NCI-H1105 (cell line): ENCODE measurements at places on chromosomes 13 and 19.

GRCh38 chr19:38850976-38851621 is 1.3 kb upstream of the HNRNPL start:
- DNase-seq: no peak

DNA sequence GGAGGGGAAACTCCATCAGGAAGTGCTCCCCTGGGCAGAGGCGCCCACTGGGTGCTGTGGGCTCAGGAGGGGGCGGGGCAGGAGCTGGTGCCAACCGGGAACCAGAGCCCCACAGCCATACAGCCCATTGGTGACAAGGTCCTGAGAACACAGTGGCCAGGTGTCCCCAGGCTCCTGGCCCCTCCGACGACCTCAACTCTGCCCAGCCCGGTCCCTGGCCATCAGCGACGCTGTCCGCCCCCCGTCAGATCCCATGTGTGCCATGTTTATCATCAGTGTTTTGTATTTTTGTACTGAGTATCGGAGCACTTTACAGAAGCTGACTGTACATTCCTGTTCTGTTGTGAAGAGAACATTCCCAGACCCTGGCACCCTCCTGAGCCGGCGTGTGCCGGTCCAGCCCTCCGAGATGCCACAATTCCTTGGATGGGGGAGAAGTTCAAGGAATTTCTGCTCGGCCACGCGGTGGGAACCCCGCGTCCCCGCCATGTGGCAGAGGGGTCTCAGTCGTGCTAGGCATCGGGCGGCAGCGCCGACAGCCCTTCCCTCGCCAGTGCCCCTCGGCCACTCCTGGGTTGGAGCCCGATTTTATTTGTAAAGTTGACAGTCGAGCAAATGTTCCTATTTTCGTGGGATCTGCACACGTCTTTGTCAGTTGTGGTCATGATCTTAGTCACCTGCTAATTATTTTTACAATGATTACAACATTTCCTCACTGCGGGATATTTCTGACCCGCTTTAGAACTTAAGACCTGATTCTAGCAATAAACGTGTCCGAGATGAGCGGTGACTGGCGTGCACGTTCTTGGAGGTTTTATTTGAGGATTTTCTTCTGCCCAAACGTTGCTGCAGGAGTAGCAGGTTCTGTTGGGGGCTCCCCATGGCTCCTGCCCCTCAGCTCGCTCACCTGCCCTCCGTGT is 16.9 kb downstream of the PEX11G start:
- no peak for DNase-seq

DNA sequence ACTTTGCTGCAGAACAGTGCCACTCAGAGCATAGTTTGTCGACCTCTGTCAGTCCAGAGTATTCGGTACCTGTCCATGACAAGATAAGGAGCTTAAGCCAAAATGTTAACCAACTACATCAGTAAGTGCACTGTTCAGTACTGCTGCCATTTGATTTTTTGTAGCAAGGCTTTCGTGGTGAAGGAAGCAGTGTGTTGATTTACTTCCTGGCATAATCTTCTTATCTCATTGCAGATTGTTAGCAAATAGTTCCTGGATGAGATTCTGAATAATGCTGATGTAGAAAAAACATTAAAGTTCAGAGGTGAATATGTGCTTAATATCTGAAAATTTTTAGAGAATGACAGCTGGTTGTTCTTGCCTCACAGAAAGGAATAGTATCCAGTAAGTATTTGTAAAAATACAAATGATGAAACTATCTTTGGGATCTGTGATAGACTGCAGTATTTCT is 85.7 kb downstream of the LRRC63 start:
- DNase-seq: no peak

DNA sequence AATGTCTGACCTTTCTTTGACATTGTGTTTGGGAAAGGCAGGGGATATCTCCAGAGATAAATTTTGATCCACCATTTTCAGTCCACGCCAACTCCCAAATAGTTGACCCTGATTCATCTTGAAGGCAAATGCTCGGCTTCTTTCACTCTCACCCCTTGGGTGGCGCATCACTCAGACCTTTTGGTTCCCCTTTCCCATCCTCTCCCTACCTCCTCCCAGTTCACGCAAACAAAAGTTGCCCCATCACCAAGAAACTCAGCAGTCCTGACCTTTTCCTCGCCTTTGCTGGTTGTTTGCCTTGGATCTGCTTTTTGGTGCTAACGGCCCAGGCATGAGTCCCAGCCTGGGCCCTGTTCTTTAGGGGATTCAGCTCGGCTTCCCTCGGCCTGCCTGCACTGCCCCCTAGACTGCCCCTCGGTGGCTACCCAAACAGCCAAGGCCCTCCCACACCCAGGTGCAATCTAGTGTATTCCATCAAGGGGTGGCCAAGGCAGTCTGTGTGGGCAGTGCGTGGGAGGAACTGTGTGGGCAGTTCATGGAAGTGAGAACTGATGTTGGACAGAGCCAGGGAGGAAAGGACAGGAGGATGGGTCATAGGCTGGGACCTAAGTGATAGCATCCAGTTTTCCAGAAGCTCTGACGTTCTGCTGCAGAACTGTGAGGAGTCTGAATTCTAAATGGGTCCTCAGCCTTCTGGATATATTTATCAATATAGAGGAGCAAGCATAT is 255.7 kb downstream of the DLEU7 start:
- no peak for DNase-seq

DNA sequence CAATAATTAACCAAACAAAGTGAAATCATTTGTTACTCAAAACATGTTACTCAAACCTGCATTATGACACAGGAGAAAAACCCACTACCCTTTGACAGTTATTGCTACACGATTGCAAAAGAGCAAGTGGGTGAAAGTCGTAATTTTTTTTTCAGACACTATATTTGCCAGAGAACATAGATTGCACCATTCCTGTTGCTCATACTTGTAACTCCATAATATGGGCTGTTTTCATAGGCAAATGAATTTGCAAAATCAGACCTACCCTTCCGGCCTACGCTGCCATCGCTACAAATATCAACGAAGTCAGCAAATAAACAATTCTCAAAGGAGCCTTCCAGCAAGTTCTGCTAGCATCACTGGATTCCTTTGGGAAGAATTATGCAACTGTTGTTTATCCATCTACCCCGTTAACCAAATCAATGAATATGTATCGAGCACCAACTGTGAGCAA is 396.5 kb downstream of the IRS2 start:
- no peak for DNase-seq

GRCh38 chr19:35613574-35613973 is 1.0 kb downstream of the HAUS5 start:
- DNase-seq: no peak

- DNase-seq: no peak
Observed at GRCh38 chr13:74305876-74306275, 171.7 kb upstream of the KLF12 start.

- DNase-seq: peak; percentile 41
Observed at GRCh38 chr19:19775891-19776205, 42.9 kb upstream of the ZNF14 start.

DNA sequence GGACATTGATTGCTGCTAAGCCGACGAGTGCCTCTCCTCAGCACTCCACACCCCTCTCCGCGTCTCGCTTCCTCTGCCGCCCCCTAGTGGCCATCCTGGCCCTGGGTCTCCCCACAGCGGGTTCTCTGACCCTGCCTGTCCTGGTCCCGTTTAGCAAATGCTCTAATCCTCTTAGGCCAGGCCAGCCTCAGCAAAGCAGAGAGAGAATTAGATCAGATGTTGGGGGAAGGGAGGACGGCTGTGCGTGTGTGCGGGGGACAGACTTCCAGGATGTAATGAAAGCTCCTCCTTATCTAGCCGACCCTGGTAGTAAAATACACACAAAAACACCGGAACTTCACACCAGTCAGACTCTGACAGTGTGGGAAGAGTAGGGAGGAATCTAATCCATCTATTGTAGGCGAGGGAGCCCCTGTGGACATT is 4.5 kb downstream of the TPRX2 start:
- peak; percentile 73 for DNase-seq

- no peak for DNase-seq
Observed at GRCh38 chr19:3809881-3810707, 23.9 kb upstream of the MATK start.

GRCh38 chr19:30161770-30162169 is 210.4 kb upstream of the ZNF536 start:
- DNase-seq: no peak

DNA sequence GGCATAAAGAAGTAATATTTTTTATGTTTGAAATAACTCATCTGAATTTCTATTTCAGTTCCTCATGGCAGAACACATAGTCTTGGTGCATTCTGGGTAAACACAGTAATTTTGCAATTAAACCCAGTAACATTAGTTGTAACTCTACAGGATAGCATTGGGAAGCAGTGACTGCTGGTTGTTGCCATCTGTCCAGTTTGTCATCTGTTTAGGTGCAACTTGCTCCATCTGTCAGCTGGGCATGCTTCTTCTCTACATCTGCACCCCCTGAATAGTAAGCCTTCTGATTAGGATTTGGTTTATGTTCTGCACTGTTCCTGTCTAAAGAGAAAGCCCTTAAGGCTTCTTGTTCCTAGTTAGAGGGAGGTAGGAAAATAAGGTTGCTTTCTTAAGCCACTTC is 63.5 kb upstream of the CSNK1A1L start:
- DNase-seq: no peak

DNA sequence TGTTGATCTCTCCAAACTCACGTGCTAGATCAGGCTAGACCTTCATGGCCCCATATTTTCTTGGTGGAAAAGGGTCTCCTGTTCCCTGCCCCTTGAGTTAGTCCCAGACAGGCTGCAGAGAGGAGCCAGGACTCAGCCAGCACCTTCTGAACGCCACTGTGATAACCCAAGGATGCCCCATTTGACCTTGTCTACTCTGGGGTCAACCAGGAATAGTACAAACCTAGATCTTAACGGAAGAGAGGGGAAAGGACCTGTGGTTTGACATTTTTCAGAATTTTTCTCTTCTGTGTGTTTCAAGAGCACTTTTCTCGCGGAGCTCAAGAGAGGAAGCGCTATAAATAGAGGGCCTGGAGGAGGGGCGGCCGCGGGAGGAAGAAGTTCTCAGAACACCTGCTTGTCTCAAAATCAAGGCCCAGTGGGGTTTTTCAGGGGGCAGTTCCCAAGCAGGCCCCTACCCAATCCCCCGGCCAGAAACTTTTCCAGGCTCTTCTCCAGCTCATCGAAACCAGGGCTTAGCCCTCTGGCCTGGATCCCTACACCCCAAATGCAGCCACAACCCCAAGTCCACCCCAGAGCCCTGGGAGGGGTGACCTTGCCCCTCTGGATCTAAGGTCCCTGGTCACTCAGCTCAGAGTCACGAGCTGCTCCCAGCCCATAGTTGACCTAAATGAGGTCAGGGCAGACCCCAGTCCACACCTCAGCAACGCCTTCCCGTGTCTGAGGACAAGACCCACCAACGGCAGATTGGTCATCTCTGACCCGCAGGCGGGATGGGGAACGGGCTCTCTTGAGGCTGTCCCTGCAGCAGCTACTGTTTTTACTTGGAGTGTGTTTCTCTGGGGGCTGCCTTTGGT is 75.6 kb upstream of the TM9SF2 start:
- no peak for DNase-seq

GRCh38 chr13:31930901-31931522 is 100.6 kb upstream of the FRY start:
- DNase-seq: no peak

DNA sequence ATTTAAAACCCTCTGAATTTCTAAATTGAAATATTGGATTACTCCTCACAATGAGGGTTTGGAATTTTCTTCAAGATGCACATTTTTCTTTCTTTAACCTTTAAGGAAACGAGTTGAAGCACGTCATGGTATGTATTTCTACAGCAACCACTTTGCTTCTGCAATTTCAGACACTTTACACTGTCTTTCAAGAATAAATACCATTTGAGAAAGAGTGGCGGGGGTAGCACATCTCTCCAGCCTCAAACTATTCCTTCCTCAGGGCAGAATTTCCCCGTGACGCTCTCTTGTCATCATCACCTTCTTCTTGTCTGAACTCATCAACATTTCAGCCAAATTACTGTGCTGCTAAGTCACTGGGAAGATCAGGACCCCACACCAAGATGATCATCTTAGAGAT is 1073.4 kb downstream of the EFNB2 start:
- DNase-seq: no peak

- DNase-seq: no peak
Observed at GRCh38 chr13:45082964-45083363, 37.3 kb upstream of the GTF2F2 start.

- DNase-seq: no peak
Observed at GRCh38 chr13:19158006-19158405, 23.6 kb downstream of the TUBA3C start.

DNA sequence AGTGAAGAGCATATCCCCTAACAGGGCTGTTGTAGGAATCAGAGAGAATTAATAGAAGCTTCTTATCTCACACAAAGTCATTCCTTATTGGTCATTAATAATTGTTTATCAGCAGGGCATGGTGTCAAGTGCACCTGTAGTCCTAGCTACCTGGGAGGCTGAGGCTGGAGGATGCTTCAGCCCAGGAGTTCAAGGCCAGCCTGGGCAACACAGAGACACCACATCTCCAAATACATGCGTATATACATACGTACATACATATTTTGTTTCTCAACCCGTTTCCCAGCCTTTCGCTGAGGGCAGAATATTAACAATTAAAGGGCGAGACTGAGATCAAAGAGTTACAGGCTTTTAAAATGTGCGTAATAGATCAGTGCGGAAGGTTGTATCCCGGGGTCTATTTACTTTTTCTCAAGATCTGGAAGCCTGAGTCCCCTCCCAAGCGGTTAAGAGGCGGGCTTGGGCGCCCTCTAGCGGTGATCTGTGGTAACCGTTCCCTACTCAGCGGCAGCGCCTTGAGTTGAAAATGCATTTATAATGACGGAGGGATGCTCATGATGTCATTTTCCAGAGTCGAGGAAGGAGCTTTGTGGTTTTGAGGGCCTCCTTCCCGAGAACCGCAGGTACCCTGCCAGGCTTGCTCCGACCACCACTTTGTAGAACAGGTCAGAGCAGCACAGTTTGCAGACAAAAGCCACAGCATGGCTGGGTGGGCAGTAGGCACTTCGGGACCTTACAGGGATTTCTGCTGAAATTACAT is 169.6 kb upstream of the GPR12 start:
- DNase-seq: peak; percentile 28

- DNase-seq: peak; percentile 67
Observed at GRCh38 chr19:38304866-38305429, 897 bp downstream of the C19orf33 start.

DNA sequence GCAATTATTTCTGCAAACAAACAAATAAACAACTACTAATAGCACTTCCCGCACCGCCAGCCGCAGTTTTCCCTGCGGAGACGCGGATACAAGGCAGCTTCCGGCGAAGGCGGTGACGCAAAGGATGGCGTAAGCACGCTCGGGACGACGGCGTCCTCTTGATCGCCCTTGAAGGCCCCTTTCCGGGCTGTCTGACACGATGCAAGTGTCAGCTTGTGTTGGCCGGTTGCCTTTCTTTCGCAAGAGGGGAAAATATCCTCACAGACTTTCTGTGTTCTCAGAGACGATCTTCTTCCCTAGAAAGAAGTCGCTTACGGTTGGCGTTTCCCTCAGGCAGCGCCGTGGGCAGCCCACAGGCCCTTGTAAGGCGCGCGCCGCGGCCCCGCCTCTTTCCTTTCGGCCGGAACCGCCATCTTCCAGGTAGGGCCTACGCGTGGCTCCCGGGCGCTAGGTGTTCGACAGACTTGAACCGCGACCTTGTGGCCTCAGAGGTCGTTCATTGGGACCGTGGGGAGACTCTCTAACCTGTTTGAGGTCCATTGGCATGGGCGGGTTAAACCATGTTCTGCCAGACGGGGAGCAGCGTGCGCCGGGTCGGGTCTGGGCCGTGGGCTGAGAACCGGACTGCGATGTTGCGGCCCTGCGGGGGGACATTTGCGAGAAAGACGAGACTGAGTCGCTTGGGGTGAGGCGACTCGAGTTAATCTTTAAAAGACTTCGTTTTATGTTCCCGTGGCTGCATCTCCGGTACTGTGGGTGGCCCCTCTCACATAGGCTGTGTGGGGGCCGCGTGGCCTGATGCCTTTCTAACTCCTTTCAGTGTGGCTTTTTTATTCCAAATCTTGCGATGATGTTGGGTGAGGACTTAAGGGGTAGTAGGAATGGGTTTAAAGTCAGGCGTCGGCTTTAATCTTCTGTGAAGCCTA is at the start of gene RPL21:
TSS of gene RPL21 (plus strand) at position 393 of the 926 bp plus-strand sequence. CDS start 2,219 bp downstream, outside the sequence.
- DNase-seq: peak; percentile 70
